Occipital lobe (tissue), 3 donors: ENCODE measurements at places on chromosomes 3 and 15. TPM values are rescaled to one million over a fixed set of nuclear protein-coding genes. Genes with fewer than 3 reads are reported as not detected.

Gene ITPKA
- 0.31 TPM for total RNA-seq

Gene NOX5
- under 0.01 TPM for total RNA-seq

DNA sequence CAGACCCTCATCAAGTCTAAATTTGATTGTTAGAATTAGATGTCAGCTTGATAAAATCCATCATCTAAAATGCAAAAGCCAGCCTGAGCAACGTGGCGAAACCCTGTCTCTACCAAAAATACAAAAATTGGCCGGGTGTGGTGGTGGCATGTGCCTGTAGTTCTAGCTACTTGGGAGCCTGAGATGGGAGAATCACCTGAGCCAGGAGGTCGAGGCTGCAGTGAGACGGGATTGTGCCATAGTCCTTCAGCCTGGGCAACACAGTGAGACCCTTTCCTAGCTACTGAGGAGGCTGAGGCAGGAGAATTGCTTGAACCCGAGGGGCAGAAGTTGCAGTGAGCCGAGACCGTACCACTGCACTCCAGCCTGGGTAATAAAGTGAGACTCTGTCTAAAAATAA lies 69.5 kb downstream of the MYO1E start:
- DNase-seq: no peak

DNA sequence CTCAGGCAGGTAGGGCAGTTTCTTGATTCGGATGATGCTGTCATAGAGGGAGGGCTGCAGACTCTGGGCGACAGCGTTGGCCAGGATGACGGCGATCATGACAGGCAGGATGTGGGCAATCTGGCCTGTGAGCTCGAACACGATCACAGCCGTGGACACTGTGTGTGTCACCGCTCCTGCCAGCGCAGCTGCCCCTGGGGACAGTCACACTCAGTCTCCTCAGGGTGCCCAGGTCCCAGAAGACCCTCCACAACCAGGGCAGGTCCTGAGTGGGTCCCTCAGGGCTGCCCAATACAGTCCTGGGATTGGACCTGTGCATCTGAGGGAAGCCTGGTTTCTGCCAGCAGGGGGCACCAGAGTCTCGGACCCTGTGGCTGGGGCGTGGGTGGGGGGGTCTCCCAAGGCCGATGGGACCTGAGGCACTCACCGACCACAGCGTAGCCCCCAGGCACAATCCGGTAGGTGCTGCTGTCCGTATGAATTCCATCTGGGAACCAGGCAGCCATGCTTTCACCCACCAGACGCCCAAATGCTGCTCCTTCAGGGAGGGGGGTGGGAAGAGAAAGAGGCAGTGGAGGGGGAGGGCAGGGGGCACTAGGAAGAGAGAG lies 7.2 kb downstream of the CLCN2 start:
- no peak for DNase-seq

DNA sequence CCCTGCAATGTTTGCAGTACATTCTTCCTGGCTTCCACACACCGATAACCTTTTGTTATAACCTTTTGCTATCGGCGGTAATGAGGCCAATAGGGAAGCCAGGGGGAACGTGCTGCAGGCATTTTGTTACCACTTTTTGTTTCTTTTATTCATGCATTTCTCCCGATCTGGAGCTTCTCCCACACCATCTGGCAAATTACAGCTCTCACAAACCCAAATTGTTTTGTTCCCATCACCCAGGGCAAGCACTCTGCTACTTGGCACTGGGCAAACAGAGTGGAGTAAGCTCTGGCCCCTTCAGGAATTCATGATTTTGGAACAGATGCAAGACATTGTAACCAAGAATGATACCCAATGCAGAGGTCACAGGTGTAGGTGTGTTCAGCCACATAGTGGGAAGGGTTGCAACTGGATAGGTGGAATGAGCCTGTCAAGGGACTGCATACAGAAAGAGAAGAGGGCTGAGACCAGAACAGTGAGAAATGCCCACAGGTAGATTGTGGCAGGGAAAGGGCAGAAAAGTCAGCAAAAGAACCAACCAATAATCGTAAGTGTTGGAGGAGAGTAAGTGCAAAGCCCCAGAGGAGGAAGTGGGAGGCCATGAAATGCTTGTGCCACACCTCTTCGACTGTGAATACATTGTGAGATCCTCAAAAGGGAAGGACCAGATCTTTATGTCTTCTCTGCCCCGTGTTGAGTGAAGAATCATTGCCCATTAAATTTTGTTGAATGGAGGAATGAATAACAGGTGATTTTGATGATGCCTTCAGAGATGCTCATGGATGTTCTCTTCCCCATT lies 45.8 kb downstream of the PARP15 start:
- no peak for DNase-seq

GRCh38 chr15:90413411-90414379 lies 25.7 kb downstream of the IQGAP1 start:
- DNase-seq: no peak

DNA sequence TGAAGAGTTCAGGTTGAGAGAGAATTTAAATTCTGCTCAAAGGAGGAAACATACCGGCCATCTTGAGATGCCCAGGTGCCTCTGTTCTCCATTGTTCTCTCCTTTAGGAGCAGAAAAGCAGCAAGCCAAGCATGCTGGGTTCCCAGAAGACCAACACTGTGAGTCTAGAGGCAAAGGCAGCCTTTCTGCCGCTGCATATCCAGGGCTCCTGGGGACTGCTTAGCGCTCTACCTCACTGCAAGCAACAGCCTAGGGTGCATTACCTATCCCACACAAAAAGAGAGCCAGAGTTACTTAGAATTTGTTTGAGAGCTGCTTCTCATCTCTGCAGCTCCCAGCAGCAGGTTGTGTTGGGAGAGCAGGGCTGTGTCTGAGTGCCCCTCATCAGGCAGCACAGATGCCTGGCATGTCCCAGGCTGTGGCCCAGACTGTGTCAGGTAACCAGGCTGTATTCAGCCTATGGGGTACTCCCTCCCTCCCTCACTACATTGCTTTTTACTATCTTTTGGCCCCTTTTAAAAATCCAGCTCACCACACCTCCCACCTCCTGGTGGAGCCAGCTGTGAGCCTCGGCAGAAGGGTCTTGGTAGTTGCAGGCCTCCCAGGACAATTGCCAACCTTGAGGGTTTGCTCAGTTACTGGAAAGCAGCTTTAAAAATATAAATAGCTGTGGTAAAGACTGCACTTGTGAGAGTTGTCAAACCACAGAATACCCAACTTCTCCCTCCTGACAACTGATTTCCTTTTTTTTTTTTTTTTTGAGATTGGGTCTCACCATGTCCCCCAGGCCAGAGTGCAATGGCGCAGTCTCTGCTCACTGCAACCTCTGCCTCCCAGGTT lies 30.2 kb downstream of the BCL2L10 start:
- no peak for DNase-seq
